ENCODE measurements at places on chromosomes 4 and X.

DNA sequence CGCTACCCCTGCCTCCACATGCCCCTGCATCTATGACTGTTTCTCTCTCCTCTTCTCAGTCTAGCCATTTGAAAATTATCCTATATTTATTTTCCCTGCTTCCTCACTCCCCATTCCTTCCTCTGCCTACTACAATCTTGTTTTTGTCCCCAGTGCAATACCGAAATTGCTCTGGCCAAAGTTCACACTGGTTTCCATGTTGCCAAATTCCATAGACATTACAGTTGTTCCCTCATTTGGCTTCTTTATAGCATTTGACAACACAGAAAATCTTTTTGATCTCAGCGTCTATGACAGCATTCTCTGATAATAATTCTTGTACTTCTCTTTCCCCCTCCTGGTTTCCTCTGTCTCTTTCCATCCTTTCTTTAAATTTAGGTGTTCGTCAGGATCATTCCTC is 99.4 kb downstream of the GPR82 start:
- DNase-seq: no peak

DNA sequence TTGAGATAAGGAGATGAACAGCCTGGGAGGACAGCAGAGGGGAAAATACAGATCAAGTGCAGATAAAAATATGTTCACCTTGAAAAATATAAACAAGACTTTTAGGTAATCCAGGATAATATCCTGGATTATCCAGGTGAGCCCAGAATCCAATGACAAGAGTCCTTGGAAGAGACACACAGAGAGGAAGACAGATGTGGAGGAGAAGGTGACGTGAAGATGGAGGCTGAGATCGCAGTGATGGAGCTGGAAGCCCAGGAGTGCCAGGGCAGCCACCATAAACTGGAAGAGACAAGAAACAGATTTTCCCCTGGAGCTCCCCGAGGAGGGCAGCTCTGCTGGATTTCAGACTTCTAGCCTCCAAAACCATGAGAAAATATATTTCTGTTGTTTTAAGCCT is 230.7 kb downstream of the UNC5C start:
- no peak for DNase-seq

GRCh38 chr4:4217113-4217512 is 9.6 kb downstream of the OTOP1 start:
- DNase-seq: no peak

GRCh38 chr4:159593681-159594080 is 490.8 kb downstream of the RAPGEF2 start:
- DNase-seq: no peak

DNA sequence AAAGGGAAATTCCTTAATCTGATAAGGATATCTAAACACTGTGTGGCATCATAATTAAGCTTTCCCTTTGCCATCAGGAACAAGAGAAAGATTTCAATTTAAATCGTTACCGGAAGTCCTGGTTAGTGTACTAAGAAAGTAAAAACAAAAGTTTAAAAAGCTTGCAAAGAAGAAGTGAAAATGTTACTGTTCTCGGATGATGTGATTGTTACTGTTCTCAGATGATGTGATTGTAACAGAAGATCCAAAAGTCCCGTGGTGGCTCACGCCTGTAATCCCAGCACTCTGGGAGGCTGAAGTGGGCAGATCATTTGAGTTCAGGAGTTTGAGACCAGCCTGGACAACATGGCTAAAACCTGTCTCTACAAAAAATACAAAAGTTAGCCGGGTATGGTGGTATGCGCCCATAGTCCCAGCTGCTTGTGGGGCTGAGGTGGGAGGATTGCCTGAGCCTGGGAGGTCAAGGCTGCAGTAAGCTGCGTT is 62.5 kb downstream of the RGS12 start:
- no peak for DNase-seq

DNA sequence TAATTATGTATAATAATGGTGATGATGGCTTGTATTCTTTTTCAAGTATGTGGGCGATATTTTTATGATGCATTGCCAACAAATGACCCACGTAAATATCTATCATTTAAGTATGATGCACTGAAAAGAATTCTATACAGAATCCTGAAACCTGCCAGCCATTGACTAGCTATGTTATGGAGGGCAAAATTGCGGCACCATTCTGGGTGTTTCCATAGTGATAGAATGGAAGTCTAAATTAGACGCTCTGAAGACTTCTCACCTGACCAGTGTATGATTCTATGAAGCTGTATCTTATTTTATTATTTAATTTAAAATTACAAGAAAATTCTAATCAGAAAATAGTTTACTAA is 677 bp upstream of the CENPC start:
- DNase-seq: no peak

- DNase-seq: no peak
Observed at GRCh38 chr4:43339435-43339834, 446.9 kb downstream of the GRXCR1 start.

DNA sequence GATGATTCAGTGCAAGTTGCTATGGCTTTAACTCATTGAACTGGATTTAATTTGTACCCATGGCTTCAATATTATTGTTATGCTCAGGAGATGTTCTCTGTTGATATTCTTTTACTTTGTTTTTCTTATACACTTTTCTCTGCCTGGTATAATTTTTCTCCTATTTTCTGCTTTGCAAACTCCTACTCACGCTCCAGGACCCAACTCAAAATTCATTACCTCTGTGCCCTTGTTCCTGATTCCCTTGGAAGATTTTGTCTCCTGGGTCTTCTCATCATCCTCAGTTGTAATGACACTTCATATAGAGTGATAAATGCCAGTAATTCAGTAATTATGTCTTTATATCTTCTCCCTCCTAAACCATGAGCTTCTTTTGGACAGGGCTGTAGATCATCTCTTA is 259.9 kb upstream of the JADE1 start:
- DNase-seq: no peak

- DNase-seq: no peak
Observed at GRCh38 chr4:81116566-81116965, 86.1 kb downstream of the BMP3 start.

GRCh38 chr4:71187404-71188155 is 151.2 kb upstream of the SLC4A4 start:
- DNase-seq: no peak

- no peak for DNase-seq
Observed at GRCh38 chr4:17544205-17544604, 29.2 kb downstream of the CLRN2 start.
